DND-41 (cell line): ENCODE measurements at places on chromosomes 13 and 19.

GRCh38 chr13:112489199-112489598 is 98.8 kb downstream of the TUBGCP3 start:
- no peaks in the 10 kb centered on the region for H3K27me3 ChIP-seq
- no peak overlapping the region for H3K4me3 ChIP-seq
- peaks cover 62% of the 10 kb centered on the region for H3K36me3 ChIP-seq

DNA sequence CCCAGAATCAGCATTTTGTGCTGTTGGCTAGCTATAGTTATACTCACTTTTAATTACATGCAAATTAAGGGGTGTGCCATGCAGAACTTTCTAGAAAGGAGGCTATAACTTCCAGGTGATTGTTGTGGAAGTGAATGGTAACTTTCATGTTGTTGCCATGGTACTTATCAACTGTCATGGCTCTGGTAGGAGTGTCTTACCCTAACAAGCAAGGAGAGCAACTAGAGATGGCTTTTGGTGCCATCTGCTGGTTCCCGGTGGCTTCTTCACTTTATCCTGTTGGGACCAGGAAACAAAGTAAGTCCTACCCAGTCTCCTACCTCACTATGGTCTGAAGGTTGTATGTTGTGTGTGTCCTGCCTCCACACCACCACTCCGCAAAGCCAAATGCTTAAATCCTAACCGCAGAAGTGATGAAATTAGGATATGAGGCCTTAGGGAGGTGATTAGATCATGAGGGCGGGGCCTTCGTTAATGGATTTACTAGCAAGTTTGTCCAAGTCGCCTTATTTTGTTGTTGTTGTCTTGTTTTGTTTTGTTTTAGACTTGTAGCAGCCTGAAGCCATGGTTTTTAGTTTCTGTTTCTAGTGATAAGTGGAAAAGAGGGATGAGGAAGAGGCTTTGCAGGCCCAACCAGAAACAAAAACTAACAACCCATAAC is 22.6 kb downstream of the FBXL12 start:
- H3K36me3 ChIP-seq = no peaks in the 10 kb centered on the region
- H3K4me1 ChIP-seq = peaks cover 28% of the 10 kb centered on the region
- peak overlapping the region; percentile 55 for H3K27ac ChIP-seq
- H3K27me3 ChIP-seq = no peaks in the 10 kb centered on the region
- H3K4me3 ChIP-seq = no peak overlapping the region

GRCh38 chr13:51541037-51541436 is 43.2 kb upstream of the WDFY2 start:
- no peak for DNase-seq
- no peaks in the 10 kb centered on the region for H3K27me3 ChIP-seq
- H3K4me1 ChIP-seq = no peaks in the 10 kb centered on the region

GRCh38 chr13:91405240-91405639 is 6.8 kb downstream of the GPC5 start:
- H3K27ac ChIP-seq = no peak overlapping the region
- no peak overlapping the region for H3K4me3 ChIP-seq
- H3K36me3 ChIP-seq = no peaks in the 10 kb centered on the region
- no peaks in the 10 kb centered on the region for H3K4me1 ChIP-seq
- DNase-seq = no peak

DNA sequence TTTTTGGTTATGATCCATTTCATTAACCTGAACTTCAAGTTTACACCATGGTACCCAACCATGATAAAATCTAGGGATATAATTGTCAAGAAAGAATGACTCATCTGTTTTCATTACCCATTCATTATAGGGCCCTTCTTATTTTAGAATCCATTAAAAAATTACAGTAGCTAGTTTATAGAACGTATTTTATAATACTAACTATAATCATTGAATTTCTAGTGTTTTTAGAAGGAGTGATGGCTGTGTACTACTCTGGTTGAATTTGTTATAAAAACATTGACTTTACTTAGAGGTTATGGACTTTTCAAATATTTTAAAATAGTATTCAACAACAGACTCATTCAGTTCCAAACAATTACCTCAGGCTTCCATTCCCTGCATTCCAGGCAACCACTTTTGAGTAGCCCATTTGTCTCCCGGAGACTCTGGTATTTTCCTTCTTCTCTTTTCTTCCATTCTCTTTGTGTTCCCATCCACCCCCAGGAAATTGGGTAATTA is 71.9 kb upstream of the KLF12 start:
- no peaks in the 10 kb centered on the region for H3K36me3 ChIP-seq
- no peak overlapping the region for H3K27ac ChIP-seq
- H3K4me3 ChIP-seq = no peak overlapping the region
- no peaks in the 10 kb centered on the region for H3K4me1 ChIP-seq
- no peak for DNase-seq

DNA sequence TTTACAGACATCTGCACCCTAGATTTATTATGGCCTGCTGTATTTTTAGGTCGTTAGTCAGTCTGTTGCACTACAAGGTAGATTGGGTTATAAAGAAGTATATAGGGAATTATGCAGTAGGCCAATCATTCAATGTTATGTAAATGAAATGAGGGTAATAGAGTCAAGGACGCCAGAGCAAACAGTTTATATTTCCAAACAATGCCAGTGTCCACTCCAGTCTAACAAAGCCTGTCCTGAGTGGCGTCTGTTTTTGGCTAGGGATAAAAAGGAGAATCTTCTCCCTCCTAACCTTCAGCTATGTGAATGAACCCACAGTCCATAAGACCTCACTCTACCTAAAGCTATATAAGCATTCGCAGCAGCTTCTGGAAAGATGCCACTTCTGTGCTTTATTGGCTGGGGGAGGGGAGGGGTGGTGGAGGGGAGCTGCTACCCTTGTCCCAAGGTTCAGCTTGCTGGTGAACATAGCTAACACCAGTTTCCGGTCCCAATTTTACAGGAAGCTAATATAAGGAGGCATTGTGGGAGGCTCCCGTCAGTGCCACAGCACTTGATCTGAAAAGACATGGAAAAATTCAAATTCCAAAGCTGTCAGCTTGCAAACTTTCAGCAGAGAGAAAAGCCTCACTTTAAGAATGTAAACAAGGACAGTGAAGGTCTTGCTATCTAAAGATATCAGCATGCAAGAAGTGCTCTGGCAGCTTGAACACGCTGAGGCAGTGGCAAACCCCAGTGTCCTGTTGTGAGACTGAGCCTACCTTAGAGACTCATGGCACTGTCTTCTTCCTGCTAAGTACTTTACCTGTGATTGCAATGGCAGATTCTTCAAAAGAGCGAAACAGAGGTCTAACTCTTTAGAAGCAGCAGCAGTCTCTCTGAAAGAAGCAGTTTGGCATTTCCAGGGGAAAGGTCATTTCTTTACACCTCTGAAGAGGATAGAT is 369.9 kb downstream of the PCDH9 start:
- H3K36me3 ChIP-seq = no peaks in the 10 kb centered on the region
- H3K4me3 ChIP-seq = no peak overlapping the region
- H3K27me3 ChIP-seq = no peaks in the 10 kb centered on the region
- no peak for DNase-seq
- H3K27ac ChIP-seq = no peak overlapping the region

DNA sequence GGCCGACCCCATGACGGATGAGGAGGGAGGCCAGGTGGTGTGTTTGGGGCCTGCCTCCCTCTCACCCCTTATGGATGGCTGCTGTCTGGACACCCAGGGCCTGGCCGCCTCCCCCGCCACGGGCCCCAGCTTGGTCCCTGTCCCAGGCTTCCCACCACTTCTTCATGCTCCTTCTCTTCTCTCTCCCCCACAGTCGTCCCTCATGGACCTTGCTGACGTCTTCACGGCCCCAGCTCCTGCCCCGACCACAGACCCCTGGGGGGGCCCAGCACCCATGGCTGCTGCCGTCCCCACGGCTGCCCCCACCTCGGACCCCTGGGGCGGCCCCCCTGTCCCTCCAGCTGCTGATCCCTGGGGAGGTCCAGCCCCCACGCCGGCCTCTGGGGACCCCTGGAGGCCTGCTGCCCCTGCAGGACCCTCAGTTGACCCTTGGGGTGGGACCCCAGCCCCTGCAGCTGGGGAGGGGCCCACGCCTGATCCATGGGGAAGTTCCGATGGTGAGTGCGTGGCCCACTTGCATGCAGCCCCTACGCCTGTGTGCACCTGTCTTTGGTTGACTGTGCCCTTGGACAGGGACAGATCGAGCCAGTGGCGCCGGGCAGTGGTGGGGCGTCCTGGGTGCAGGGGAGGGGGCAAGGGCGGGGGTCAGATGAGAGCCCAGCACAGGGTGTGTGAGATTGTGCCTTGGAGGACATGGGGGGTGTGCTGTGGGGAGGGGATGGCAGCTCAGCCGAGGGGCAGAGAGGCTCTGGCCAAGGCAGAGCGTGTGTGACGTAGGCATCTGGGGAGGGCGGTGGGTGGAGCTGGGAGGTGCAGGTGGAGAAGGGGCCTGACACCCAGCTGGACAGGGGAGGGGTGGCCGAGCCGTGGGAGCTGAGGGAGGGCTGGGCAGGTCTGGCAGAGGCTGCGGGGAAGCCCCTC is 16.8 kb downstream of the EPN1 start:
- peaks cover 96% of the 10 kb centered on the region for H3K36me3 ChIP-seq
- no peaks in the 10 kb centered on the region for H3K27me3 ChIP-seq
- no peak for DNase-seq
- no peaks in the 10 kb centered on the region for H3K4me1 ChIP-seq
- H3K4me3 ChIP-seq = no peak overlapping the region

- no peak for DNase-seq
- H3K27ac ChIP-seq = no peak overlapping the region
- no peaks in the 10 kb centered on the region for H3K36me3 ChIP-seq
- H3K4me3 ChIP-seq = no peak overlapping the region
- H3K4me1 ChIP-seq = no peaks in the 10 kb centered on the region
Observed at GRCh38 chr13:100510208-100510957, 78.2 kb downstream of the GGACT start.

GRCh38 chr13:51697181-51697580 is 106.8 kb downstream of the DHRS12 start:
- no peak for DNase-seq
- no peak overlapping the region for H3K4me3 ChIP-seq
- no peaks in the 10 kb centered on the region for H3K36me3 ChIP-seq
- no peaks in the 10 kb centered on the region for H3K27me3 ChIP-seq
- no peaks in the 10 kb centered on the region for H3K4me1 ChIP-seq

GRCh38 chr19:38634757-38635482 is 12.5 kb upstream of the ACTN4 start:
- peak overlapping the region; percentile 41 for H3K27ac ChIP-seq
- DNase-seq = peak; percentile 74
- H3K4me3 ChIP-seq = no peak overlapping the region
- no peaks in the 10 kb centered on the region for H3K4me1 ChIP-seq

DNA sequence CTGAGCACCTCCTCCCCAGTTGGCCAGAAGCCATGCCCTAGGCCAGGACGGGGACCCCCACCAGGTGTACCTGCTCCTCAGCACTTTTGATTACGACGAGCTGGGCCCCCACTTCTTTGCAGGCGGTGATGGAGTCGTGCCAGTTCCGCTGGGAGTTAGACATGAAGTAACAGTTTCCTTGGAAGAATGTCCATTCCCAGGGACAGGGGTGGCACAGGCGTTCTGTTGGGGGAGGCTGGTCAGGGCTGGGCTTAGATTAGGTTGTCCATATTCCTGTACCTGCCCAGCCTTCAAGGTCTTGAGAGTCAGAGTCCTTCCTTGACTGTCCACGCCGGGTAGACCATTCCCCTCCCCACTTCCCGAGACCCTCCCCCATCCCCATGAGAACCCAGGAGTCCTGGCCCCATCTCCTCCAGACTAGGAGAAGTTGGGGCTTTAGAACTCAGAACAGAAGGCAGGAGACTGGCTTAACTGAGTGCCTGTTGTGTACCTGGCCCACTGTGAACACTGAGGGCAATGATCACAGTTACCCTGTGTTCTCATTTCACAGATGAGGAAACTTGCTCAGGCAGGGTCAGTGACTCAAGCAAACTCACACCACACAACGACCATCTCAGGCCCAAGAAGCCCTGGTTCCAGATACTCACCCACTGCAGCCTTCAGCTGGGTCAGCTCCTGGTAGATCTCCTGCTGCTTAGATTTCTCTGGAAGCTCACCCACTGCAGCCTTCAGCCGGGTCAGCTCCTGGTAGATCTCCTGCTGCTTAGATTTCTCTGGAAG is 2.3 kb downstream of the CD209 start:
- DNase-seq = no peak
- no peaks in the 10 kb centered on the region for H3K4me1 ChIP-seq
- H3K4me3 ChIP-seq = no peak overlapping the region

DNA sequence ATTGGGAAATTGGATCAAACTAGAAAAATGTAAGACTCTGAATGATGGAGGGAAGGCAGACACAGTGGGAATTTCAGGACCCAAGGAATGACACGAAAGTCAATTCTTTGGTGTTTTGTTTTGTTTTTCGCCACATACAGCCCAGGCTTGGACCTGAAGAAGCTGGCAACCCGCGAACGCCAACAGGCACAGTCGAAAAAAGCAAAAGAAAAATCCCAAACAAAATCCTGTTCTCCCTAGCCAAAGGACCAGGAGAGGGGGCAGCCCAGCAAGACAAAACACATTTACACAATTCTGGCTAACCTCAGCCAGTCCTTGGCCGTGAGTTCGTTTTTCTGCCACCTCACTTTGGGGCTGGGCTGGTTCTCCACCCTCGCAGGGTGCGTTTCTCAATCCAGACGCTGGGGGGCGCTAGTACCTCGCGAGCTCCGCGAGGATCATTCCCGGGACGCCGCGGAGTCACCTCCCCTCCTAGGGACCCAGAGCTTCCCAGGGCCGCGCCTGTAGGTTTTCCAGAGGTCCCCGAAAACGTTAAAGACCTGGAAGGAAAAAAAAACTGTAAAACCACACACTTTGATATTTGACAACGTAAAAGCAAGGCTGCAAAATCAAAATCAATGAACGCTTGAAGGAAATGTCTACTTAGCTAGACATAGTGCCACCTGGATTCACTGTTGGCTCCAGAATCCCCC is 34.9 kb upstream of the TPM4 start:
- H3K36me3 ChIP-seq = no peaks in the 10 kb centered on the region
- DNase-seq = peak; percentile 74
- no peak overlapping the region for H3K27ac ChIP-seq
- H3K4me3 ChIP-seq = no peak overlapping the region

- peak overlapping the region; percentile 79 for H3K27ac ChIP-seq
- peaks cover 27% of the 10 kb centered on the region for H3K4me1 ChIP-seq
- H3K4me3 ChIP-seq = peak overlapping the region; percentile 90
- peak; percentile 77 for DNase-seq
- H3K27me3 ChIP-seq = no peaks in the 10 kb centered on the region
Observed at GRCh38 chr19:17235300-17235970, 9.4 kb downstream of the OCEL1 start.

DNA sequence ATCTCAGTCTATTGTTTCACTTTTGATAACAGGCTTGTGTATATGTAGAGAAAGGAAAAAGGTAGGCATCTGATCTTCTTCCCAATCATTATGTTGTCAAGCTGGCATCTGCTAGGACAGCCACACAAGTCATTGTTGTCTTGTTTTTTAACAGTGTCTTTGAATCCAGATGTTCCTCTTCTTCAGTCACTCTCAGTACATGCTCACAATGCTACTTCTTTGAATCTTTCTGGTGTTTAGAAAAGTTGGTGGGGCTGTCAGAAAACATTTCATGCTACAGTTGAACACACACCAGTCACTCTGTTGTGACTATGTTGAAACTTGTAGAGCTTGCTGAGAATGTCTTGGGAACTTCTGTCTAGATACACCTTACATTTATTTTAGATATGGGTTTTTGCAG is 1231.4 kb upstream of the MIR17HG start:
- H3K4me1 ChIP-seq = no peaks in the 10 kb centered on the region
- no peak overlapping the region for H3K27ac ChIP-seq
- no peaks in the 10 kb centered on the region for H3K36me3 ChIP-seq
- no peak overlapping the region for H3K4me3 ChIP-seq
- no peaks in the 10 kb centered on the region for H3K27me3 ChIP-seq

GRCh38 chr13:99193152-99193551 is 7.5 kb upstream of the UBAC2 start:
- H3K27me3 ChIP-seq = no peaks in the 10 kb centered on the region
- no peaks in the 10 kb centered on the region for H3K36me3 ChIP-seq
- H3K4me3 ChIP-seq = no peak overlapping the region
- no peak overlapping the region for H3K27ac ChIP-seq
- H3K4me1 ChIP-seq = no peaks in the 10 kb centered on the region
- DNase-seq = no peak
